Esophagus muscularis mucosa (tissue), 4 donors: ENCODE measurements at places on chromosomes 7 and 10. TPM values are rescaled to one million over a fixed set of nuclear protein-coding genes. Genes with fewer than 3 reads are reported as not detected.

DNA sequence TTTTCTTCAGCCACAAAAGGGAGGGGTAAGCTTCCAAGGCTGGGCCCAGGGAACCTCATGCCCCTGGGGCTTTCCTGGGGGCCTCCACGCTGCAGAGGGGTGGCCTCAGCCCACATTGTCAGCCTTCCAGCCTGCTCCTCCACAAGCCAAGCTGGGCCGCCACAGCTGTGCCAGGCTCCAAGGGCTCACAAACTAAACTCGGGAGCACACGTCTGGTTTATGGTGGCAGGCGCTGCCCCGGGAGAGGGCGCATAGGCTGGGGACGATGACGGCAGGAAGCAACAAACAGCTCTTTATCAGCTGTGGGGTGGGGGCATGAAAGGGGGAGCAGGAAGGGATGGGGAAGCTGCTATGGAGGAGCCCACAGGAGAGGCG is 6.3 kb upstream of the CDH23 start:
- H3K27ac ChIP-seq = no peak overlapping the region
- H3K4me3 ChIP-seq = no peak overlapping the region
- H3K36me3 ChIP-seq = no peaks in the 10 kb centered on the region
- no peaks in the 10 kb centered on the region for H3K4me1 ChIP-seq
- DNase-seq = no peak

GRCh38 chr10:14571866-14572507 is 202.7 kb downstream of the FAM107B start:
- H3K4me3 ChIP-seq = no peak overlapping the region
- no peaks in the 10 kb centered on the region for H3K27me3 ChIP-seq
- DNase-seq = no peak
- no peaks in the 10 kb centered on the region for H3K4me1 ChIP-seq
- H3K36me3 ChIP-seq = no peaks in the 10 kb centered on the region

DNA sequence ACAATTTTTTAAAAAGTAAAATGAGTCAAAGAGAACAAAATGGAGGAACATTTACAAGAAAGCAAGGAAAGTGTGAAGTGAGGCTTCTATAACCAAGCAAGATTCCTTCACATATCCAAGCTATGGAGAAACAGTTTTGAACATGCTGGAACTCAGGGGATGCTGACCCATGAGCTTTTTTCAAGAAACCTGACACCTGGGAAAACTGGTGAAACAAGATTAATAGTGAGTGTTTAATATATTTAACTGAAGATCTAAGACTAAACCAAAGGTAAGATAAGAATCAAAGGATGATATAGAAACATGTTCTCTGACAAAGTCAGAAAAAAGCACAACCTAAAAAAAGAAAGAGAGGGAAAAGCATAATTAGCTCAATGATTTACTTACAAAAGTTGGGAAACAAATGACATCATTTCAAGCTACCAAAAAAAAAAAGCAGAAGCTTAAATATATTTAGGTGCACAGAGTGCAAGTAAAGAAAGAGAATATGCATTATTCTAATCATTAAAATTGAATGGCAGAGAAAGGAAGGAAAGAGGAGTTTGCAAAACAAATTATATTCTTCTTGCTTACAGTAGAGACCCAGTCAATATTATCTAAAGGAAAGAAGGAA is 24.9 kb downstream of the C7orf25 start:
- H3K27me3 ChIP-seq = no peaks in the 10 kb centered on the region
- H3K4me1 ChIP-seq = peaks cover 20% of the 10 kb centered on the region
- H3K36me3 ChIP-seq = no peaks in the 10 kb centered on the region
- no peak overlapping the region for H3K4me3 ChIP-seq
- H3K27ac ChIP-seq = no peak overlapping the region

DNA sequence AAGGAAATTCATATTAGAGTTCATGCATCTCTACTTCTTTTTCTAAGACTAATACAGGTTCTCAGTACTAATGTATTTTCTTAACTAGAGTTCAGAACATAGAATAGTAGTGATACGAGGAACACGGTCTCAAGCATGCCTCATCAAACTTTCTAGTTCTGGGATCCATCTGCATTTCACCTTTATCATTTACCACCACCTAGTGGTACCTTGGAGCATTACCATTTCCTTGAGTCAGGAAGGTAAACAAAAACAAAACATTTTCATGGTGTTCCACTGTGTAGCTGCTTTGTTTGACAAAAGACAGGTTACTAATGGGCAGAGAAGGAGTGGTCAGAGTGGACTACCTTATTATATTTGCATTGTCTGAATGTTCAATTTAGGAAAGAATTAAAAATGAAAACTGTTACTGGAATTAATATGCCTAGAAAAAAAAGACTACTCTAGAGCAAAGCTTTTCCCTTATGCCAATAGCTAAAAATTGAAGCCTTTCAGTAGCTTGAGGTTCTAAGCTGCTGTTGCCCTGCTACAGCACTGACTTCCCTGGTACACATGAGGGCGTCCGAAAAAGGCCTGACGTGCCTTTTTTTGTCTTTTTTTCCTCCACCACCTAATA is 44.5 kb downstream of the STARD3NL start:
- DNase-seq = no peak
- H3K27ac ChIP-seq = peak overlapping the region; percentile 42
- peaks cover 25% of the 10 kb centered on the region for H3K4me1 ChIP-seq
- peaks cover 41% of the 10 kb centered on the region for H3K36me3 ChIP-seq

DNA sequence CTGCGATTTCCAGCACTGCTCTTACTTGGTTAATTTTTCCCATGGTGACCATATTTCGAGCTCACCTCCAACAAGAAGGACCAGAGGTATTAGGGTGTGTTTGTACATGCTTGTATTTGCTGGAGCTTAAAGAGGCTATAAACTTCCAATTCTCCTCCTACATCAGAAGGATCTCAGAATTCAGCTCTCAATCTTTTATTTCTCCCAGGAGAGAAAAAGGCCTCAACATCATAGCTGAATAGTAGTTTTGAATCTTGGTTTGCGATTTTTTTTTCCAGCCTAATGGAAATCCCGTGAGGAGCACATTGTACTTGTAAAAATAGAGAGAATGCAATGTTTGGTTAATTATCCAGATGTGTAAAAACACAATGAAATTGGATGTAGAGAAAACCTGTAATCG is 69.7 kb downstream of the CPVL start:
- H3K4me3 ChIP-seq = no peak overlapping the region
- no peaks in the 10 kb centered on the region for H3K36me3 ChIP-seq
- H3K27ac ChIP-seq = no peak overlapping the region

- no peaks in the 10 kb centered on the region for H3K4me1 ChIP-seq
- no peak overlapping the region for H3K27ac ChIP-seq
- H3K27me3 ChIP-seq = no peaks in the 10 kb centered on the region
- DNase-seq = no peak
Measured at GRCh38 chr7:38154278-38154677, 23.8 kb upstream of the STARD3NL start.

- peaks cover 47% of the 10 kb centered on the region for H3K4me1 ChIP-seq
- no peaks in the 10 kb centered on the region for H3K36me3 ChIP-seq
- peak; percentile 93 for DNase-seq
Measured at GRCh38 chr10:119206603-119207365, 587 bp upstream of the GRK5 start.

The SMIM30 gene
- total RNA-seq = 25.2 TPM
